IMR-90 (cell line): ENCODE measurements at places on chromosomes 3 and 15. TPM values are rescaled to one million over a fixed set of nuclear protein-coding genes. Genes with fewer than 3 reads are reported as not detected.

Gene COMMD4
- 91.2 and 95.5 TPM in 2 replicates for total RNA-seq

Gene COL6A5
- not detected in 2 replicates for total RNA-seq

GRCh38 chr15:52103217-52104207 lies 9.1 kb downstream of the BCL2L10 start:
- DNase-seq: peak; percentile 97

GRCh38 chr3:168714609-168715240 lies 619.0 kb upstream of the GOLIM4 start:
- no peak for DNase-seq

- DNase-seq: peak; percentile 84
These were observed 13.6 kb downstream of the ZKSCAN7 start for GRCh38 chr3:44568561-44568960.

GRCh38 chr3:16668776-16669545 lies 63.7 kb upstream of the DAZL start:
- no peak for DNase-seq

GRCh38 chr3:188683032-188683521 lies 488.7 kb upstream of the TPRG1 start:
- peak; percentile 99 for DNase-seq

DNA sequence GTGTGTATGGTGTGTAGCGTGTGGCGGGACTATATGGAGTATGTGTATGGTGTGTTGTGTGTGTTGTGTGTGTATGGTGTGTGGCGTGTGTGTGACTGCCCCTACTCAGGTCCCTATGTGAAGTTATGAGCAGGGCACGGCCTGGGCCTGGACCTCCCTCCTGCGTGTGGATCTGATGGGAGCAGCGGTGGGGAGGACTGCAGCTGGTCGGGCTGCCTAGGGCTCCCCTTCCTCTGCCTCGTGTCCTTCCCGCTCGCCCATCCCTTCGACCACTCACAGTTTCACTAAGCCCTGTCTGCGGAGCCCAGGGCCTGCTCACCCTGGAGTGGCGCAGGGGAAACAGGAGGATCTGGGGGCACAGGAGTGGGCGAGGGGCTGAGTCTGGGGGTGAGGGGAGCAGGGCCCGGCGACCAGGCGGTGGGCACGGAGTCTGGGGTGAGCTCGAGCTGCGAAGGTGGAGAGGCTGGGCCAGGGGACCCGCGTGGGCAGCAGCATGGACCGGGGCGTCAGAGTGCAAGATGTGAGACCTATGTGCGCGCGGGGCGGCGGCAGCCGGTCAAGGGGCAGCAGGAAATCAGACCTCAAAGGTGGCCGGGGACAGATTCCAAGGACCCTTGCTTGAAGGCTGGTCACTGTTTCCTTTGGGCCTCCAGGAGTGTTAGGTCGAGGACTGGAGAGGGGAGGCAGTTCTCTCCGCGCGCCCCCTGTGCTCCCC lies 26.6 kb downstream of the GABRA5 start:
- no peak for DNase-seq

DNA sequence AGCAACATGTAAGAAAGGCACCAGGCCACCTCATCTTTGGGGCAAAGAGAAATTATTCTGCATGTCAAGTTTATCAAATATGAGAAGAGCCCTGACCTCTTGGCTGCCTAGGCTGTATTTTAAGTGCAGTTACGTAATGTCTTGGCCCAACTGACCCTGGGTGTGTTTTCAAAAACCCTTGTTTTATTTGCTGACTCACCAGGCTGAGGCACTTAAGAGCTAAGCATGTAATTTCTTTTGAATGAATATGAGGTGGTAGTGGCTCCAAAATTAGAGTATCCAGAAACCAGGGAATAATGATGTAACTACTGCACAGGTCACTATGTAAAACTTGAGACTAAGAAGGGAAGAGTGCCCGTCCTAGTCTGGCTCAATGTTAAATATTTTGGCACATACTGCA lies 24.3 kb downstream of the PGPEP1L start:
- peak; percentile 84 for DNase-seq

DNA sequence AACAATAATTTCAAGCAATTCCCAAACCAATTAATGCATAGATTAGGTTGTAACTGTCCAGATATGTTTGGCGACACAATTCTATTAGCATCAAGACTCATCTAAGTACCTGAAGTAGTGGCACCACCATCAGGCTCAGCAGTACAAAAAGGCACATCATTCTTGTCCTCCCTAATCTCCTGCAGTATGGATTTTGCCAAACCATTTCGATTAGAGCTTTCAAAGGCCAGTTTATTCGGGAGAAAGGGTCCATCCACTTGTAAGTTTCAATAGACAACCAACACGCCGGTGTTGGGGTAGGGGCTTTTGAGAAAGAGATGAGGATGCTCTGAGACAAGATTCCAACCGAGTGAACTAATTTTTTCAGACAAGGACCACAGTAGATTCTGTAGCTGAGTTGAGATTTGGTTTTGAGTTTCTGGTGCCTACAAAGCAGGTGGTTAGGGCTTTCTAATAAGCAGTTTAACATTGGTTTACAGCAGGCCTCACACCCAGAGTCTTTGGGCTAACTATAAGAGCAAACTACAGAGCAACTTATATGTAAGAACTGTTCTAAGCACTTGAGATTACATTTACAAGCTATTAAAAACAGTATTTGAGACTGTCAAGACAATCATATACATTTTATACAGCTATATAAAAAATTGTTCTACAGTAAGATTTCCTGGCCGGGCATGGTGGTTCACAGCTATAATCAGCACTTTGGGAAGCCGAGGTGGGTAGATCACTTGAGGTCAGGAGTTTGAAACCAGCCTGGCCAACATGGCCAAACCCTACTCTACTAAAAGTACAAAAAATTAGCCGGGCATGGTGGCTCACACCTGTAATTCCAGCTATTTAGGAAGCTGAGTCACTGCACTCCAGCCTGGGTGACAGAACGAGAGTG lies 4.5 kb downstream of the RPL22L1 start:
- no peak for DNase-seq

- DNase-seq: no peak
These were observed 252.6 kb downstream of the FOXP1 start for GRCh38 chr3:71330909-71331308.
